ENCODE measurements at places on chromosomes 2 and 18. TPM values are rescaled to one million over a fixed set of nuclear protein-coding genes. Genes with fewer than 3 reads are reported as not detected.
A peak's percentile ranks its signal among the peaks of the same experiment; 100 is the strongest.

The XRCC5 gene
- polyA plus RNA-seq: 301 TPM

The ZNF236 gene
- 11.5 TPM for polyA plus RNA-seq

The SLC16A14 gene
- polyA plus RNA-seq: 0.15 TPM

The CDK5R2 gene
- not detected for polyA plus RNA-seq

The EPB41L3 gene
- not detected for polyA plus RNA-seq

The G6PC2 gene
- not detected for polyA plus RNA-seq

The TWSG1 gene
- 5.3 TPM for polyA plus RNA-seq

The NCKAP5 gene
- not detected for polyA plus RNA-seq

The HOXD12 gene
- not detected for polyA plus RNA-seq

The APCDD1 gene
- polyA plus RNA-seq: 0.31 TPM

The CD8A gene
- 76.9 TPM for polyA plus RNA-seq

GRCh38 chr2:207513551-207514257, 16.1 kb upstream of the CREB1 start:
- DNase-seq: no peak
- no peaks in the 10 kb centered on the region for H3K36me3 ChIP-seq
- no peak overlapping the region for H3K4me3 ChIP-seq
- peaks cover 3% of the 10 kb centered on the region for H3K27me3 ChIP-seq
- H3K4me1 ChIP-seq: no peaks in the 10 kb centered on the region
- H3K27ac ChIP-seq: no peak overlapping the region

GRCh38 chr18:8686611-8687010, 18.7 kb upstream of the MTCL1 start:
- peaks cover 3% of the 10 kb centered on the region for H3K27me3 ChIP-seq
- H3K27ac ChIP-seq: no peak overlapping the region
- DNase-seq: no peak
- H3K4me1 ChIP-seq: no peaks in the 10 kb centered on the region

DNA sequence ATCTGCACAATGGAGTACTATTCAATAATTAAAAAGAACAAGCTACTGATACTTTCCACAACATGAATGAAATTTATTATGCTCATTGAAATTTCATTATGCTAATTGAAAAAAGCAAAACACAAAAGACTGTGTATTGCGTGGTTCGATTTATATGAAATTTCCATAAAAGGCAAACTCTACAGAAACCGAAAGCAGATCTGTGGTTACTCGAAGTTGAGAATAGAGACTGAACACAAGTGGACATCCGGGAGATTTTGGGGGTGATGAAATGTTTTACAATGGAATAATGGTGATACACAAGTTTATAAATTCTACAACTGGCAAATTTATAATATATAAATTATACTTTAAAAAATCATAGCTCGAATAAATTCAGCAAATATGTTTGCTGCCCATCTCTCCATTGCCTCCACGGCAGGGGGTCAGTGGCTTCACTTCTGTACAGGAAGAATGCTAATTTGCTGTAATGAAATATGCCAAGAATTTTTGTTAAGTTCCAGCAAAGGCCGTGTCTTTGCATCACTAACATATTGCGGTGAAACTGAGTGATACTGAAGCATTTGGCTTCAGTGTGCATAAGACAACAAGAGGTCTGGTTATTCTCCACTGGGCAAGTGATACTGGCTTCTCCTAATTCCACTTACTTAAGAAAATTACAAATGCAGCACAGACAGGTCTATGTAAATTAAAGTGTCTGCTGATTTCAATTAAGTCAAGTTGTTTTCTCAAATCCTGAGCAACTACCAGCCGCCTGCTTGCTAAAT, 96.7 kb downstream of the TMEM163 start:
- H3K4me3 ChIP-seq: peak overlapping the region; percentile 73
- peak; percentile 20 for DNase-seq
- H3K27me3 ChIP-seq: no peaks in the 10 kb centered on the region
- peaks cover 8% of the 10 kb centered on the region for H3K36me3 ChIP-seq
- peaks cover 6% of the 10 kb centered on the region for H3K4me1 ChIP-seq

DNA sequence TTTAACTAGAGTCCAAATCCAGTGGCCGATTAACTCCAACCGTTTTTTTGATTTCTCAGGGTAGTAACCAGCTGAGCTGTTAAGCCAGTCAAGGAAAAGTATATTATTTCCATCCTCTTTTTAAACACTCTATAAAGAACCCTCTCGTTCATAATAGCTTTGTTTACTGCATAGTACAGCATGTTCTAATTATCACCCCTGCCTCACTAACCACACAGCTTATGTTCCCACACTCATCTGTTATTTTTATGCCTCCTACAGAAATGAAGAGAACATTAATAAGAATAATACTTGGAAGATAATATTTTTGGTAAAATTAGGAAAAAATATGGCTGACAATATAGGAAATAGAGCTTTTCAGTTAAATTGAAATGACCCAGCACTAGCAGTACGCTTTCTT, 2132.8 kb upstream of the CELF4 start:
- H3K36me3 ChIP-seq: no peaks in the 10 kb centered on the region
- no peaks in the 10 kb centered on the region for H3K4me1 ChIP-seq
- no peak overlapping the region for H3K27ac ChIP-seq
- H3K4me3 ChIP-seq: no peak overlapping the region

- H3K4me3 ChIP-seq: no peak overlapping the region
- H3K27ac ChIP-seq: no peak overlapping the region
- peaks cover 2% of the 10 kb centered on the region for H3K27me3 ChIP-seq
- no peak for DNase-seq
Measured at GRCh38 chr2:44715671-44716081, 225.8 kb upstream of the SIX3 start.

GRCh38 chr2:88765154-88765888, 73.8 kb downstream of the RPIA start:
- H3K4me1 ChIP-seq: no peaks in the 10 kb centered on the region
- no peaks in the 10 kb centered on the region for H3K36me3 ChIP-seq
- peaks cover 16% of the 10 kb centered on the region for H3K27me3 ChIP-seq
- no peak overlapping the region for H3K4me3 ChIP-seq
- DNase-seq: no peak

- no peaks in the 10 kb centered on the region for H3K4me1 ChIP-seq
- peaks cover 61% of the 10 kb centered on the region for H3K36me3 ChIP-seq
- no peaks in the 10 kb centered on the region for H3K27me3 ChIP-seq
- H3K4me3 ChIP-seq: no peak overlapping the region
- DNase-seq: no peak
- H3K27ac ChIP-seq: no peak overlapping the region
Measured at GRCh38 chr2:186669146-186669545, 24.7 kb upstream of the FAM171B start.

- H3K36me3 ChIP-seq: no peaks in the 10 kb centered on the region
- H3K4me1 ChIP-seq: no peaks in the 10 kb centered on the region
- H3K27me3 ChIP-seq: no peaks in the 10 kb centered on the region
- no peak overlapping the region for H3K4me3 ChIP-seq
Measured at GRCh38 chr2:4096978-4097766, 393.8 kb downstream of the DCDC2C start.

- DNase-seq: no peak
- H3K4me3 ChIP-seq: no peak overlapping the region
- no peaks in the 10 kb centered on the region for H3K27me3 ChIP-seq
- H3K27ac ChIP-seq: no peak overlapping the region
- H3K36me3 ChIP-seq: no peaks in the 10 kb centered on the region
Measured at GRCh38 chr2:199335502-199335901, 122.2 kb downstream of the SATB2 start.

- no peak for DNase-seq
- no peak overlapping the region for H3K27ac ChIP-seq
- H3K27me3 ChIP-seq: no peaks in the 10 kb centered on the region
- H3K4me1 ChIP-seq: no peaks in the 10 kb centered on the region
Measured at GRCh38 chr2:49490710-49491109, 336.4 kb upstream of the FSHR start.

DNA sequence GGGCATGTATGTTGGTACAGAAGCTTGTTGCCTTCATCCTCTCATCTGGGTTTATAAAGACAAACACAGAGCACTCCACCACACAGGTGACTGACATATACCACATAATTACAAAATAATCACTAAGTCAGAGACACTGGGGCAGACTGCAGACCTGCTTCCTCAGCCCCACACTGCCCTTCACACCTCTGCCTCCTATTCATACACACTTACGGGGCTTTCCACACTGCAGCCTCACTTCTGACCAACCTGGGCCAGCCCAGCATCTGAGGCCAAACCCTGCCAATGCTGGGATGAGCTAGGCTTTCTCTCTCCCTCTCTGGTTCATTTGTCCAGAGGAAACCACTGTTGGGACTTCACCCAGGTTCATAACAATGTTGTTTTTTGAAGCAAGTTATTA, 4.5 kb downstream of the EMX1 start:
- H3K27me3 ChIP-seq: peaks cover 28% of the 10 kb centered on the region
- no peak for DNase-seq
- H3K4me1 ChIP-seq: peaks cover 15% of the 10 kb centered on the region
- H3K36me3 ChIP-seq: no peaks in the 10 kb centered on the region

DNA sequence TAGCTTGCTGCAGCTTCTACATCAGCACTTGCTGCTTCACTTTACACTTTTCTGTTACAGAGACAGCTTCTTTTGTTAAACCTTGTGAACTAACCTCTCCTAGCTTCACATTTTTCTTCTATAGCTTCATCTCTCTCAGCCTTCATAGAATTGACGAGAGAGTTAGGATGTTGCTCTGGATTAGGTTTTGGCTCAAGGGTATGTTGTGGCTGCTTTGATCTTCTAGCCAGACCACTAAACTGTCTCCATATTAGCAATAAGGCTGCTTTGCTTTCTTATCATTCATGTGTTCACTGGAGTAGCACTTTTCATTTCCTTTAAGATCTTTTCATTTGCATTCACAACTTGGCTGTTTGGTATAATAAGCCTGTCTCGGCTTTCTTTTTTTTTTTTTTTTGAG, 46.3 kb upstream of the GRB14 start:
- no peaks in the 10 kb centered on the region for H3K4me1 ChIP-seq
- H3K27me3 ChIP-seq: no peaks in the 10 kb centered on the region
- no peak overlapping the region for H3K27ac ChIP-seq
- no peaks in the 10 kb centered on the region for H3K36me3 ChIP-seq
- no peak overlapping the region for H3K4me3 ChIP-seq

DNA sequence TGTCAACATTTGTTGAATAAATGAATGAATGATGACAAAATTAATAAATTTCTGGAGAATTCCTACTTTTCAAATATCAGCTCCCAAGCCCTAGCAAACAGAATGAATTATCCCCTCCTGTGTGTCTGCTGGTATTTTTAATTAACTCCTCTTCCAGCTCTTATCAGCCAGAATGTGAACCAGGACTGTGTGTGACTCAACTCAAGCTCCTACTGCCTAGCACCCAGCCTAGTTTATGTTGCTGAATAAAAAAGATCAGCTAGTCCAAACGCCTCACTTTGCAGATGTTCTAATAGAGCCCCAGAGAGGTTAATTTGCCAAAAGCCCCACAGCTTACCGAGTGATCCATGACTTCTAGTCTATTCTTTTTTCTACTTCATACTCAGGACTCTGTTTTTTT, 50.3 kb downstream of the RABL2A start:
- DNase-seq: no peak
- H3K27ac ChIP-seq: no peak overlapping the region
- H3K4me1 ChIP-seq: peaks cover 29% of the 10 kb centered on the region

GRCh38 chr2:174004905-174005605, 39.9 kb upstream of the SP3 start:
- H3K4me3 ChIP-seq: no peak overlapping the region
- no peaks in the 10 kb centered on the region for H3K36me3 ChIP-seq

- peak overlapping the region; percentile 66 for H3K27ac ChIP-seq
- H3K4me1 ChIP-seq: peaks cover 85% of the 10 kb centered on the region
- H3K4me3 ChIP-seq: no peak overlapping the region
- no peaks in the 10 kb centered on the region for H3K36me3 ChIP-seq
- peaks cover 24% of the 10 kb centered on the region for H3K27me3 ChIP-seq
Measured at GRCh38 chr2:110848519-110849030, 116.2 kb downstream of the ACOXL start.

GRCh38 chr2:170929686-170930050, 615 bp downstream of the GORASP2 start:
- H3K4me1 ChIP-seq: peaks cover 34% of the 10 kb centered on the region
- H3K27ac ChIP-seq: peak overlapping the region; percentile 95

DNA sequence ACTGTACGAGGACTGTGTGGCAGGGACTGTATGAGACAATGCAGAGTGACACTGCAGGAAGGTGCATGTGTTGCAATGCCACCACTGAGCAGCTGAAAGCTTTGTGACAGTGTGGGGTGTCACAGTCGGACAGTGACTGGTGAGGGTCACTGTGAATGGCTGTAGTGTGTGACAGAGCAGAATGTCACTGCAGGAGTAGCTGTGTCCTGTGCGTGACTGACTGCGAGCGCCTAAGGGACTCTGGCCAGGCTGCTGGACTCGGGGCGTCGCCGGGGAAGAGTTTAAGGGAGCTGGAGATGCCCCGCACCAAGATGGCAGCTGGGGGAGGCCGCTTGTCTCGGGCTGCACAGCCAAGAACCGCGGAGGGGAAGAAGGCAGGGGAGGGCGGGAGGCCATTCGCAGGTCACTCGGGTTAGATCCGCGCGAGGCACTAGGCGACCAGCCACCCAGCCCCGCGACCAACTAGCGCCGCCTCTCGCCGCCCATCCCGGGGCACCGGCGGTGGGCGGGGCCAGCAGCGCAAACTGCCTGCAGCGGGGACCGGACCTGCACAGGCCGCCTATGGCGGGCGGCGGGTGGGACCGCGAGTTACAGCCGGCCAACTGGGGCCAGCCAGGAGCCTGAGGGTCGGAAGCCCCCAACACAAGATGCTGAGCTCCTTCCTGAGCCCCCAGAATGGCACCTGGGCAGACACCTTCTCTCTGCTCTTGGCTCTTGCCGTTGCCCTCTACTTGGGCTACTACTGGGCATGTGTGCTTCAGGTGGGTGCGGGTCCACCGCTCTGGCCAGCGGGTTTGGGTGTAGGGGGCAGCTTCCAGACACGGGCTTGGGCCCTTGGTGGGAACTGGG, at the start of gene ABHD1:
Gene ABHD1 (plus strand): TSS at position 514 of the 849 bp plus-strand sequence. CDS start 134 bp downstream, at position 648.
- peak within 1 kb of the TSS; percentile 94 for H3K27ac ChIP-seq
- H3K27me3 ChIP-seq: peaks cover 10% of the 10 kb centered on the region
- H3K36me3 ChIP-seq: peaks cover 3% of the 10 kb centered on the region
- DNase-seq: peak; percentile 74
- peaks cover 22% of the 10 kb centered on the region for H3K4me1 ChIP-seq
- H3K4me3 ChIP-seq: peak within 1 kb of the TSS; percentile 95

GRCh38 chr18:31482051-31482450, 15.9 kb upstream of the DSG2 start:
- no peaks in the 10 kb centered on the region for H3K36me3 ChIP-seq
- peaks cover 2% of the 10 kb centered on the region for H3K27me3 ChIP-seq
- no peak for DNase-seq
- H3K27ac ChIP-seq: no peak overlapping the region

- no peak overlapping the region for H3K27ac ChIP-seq
- no peaks in the 10 kb centered on the region for H3K4me1 ChIP-seq
- H3K36me3 ChIP-seq: no peaks in the 10 kb centered on the region
- no peak for DNase-seq
Measured at GRCh38 chr2:188306271-188306670, 14.6 kb downstream of the GULP1 start.

All from immature natural killer cell (primary cell).